ENCODE measurements at places on chromosomes 12 and 14.

- DNase-seq = no peak
Observed at GRCh38 chr12:132517013-132517739, 27.2 kb downstream of the FBRSL1 start.

DNA sequence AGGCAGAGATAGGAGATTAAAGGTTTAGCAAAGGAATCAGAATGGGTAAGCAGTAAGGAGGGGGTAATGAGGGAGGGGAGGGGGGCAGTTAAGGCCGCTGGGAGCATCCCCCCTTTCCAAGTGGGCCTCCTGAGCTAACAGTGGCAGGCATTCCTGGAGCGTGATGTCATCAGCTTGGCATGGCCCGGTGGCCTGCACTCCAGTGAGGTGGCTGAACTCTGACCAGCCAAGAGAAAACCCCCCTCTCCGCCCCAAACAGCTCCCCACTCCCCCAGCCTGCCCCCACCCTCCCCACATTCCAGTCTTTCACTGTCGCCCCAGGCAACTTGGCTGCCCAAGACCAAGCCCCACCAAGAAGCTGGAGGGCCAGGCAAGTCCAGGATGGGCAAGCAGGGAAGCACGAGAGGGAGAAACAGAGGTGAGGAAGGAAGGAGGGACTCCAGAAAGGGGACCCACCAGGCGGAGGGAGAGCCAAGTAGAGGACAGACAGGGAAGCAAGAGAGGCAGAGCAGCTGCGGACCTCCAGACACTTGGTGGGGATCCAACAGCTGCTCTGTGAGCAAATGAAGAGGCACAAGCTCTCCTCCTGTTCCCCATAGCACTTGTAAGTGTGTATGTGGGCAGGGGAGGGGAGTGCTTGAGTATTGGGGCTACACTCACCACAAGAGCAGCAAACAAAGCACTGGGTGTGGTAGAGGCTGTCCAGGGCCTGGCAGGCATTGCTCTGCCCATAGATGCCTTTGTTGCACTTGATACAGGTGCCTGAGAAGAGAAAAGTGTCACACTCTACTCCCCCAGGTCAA, 4.5 kb downstream of the AJUBA start:
- peak; percentile 77 for DNase-seq

- DNase-seq = no peak
Observed at GRCh38 chr12:2373307-2373706, 320.5 kb downstream of the CACNA1C start.

- DNase-seq = no peak
Observed at GRCh38 chr14:35073486-35073885, 27.4 kb downstream of the FAM177A1 start.
